Thoracic aorta (tissue), 2 donors: ENCODE measurements at places on chromosomes 6 and 20. TPM values are rescaled to one million over a fixed set of nuclear protein-coding genes. Genes with fewer than 3 reads are reported as not detected.

DNAH8 gene
- not detected for total RNA-seq

TRIM31 gene
- 2.0 TPM for total RNA-seq

ANGPT4 gene
- total RNA-seq = 1.6 TPM

GRCh38 chr6:88636871-88637270 is 326.5 kb downstream of the RNGTT start:
- H3K27ac ChIP-seq = no peak overlapping the region
- H3K4me3 ChIP-seq = no peak overlapping the region
- peaks cover 7% of the 10 kb centered on the region for H3K4me1 ChIP-seq
- no peak for DNase-seq

GRCh38 chr6:33249732-33250630 is 21.7 kb downstream of the VPS52 start:
- peak overlapping the region; percentile 71 for H3K4me3 ChIP-seq
- peaks cover 10% of the 10 kb centered on the region for H3K36me3 ChIP-seq
- no peak for DNase-seq
- peaks cover 12% of the 10 kb centered on the region for H3K4me1 ChIP-seq
- H3K27me3 ChIP-seq = peaks cover 6% of the 10 kb centered on the region
- H3K27ac ChIP-seq = peak overlapping the region; percentile 95
